Bronchus fibroblast of lung (primary cell): ENCODE measurements at places on chromosomes 7 and 10. TPM values are rescaled to one million over a fixed set of nuclear protein-coding genes. Genes with fewer than 3 reads are reported as not detected.

The GSAP gene
- 2.0 and 2.2 TPM in 2 replicates for total RNA-seq

The DLX5 gene
- total RNA-seq, result not detected in 2 replicates

The C10orf95 gene
- total RNA-seq, result 0.15 and 0.17 TPM in 2 replicates

The BTBD16 gene
- total RNA-seq, result not detected in 2 replicates

The ANKRD7 gene
- 0.67 and 0.89 TPM in 2 replicates for total RNA-seq

The UFSP1 gene
- total RNA-seq, result 3.2 and 6.7 TPM in 2 replicates

The CLRN3 gene
- total RNA-seq, result not detected in 2 replicates

The CTAGE4 gene
- 0.59 and 1.0 TPM in 2 replicates for total RNA-seq

The COL17A1 gene
- total RNA-seq, result under 0.01 and 0.15 TPM in 2 replicates

The CC2D2B gene
- total RNA-seq, result not detected in 2 replicates

The FXYD4 gene
- total RNA-seq, result not detected in 2 replicates

The SOSTDC1 gene
- 0.15 and 0.17 TPM in 2 replicates for total RNA-seq

The PILRA gene
- under 0.01 TPM in 1 of 2 replicates, not detected in the other for total RNA-seq

The VWDE gene
- 0.15 and 0.17 TPM in 2 replicates for total RNA-seq

The DLG5 gene
- total RNA-seq, result 21.9 and 22.6 TPM in 2 replicates

The STX1A gene
- total RNA-seq, result 3.0 and 4.3 TPM in 2 replicates

The PKD1L1 gene
- under 0.01 TPM in 2 replicates for total RNA-seq

The SCART1 gene
- 0.15 and 0.34 TPM in 2 replicates for total RNA-seq

The MYOF gene
- total RNA-seq, result 138 and 147 TPM in 2 replicates

The PLXDC2 gene
- 3.9 and 4.9 TPM in 2 replicates for total RNA-seq

The ST8SIA6 gene
- 0.67 and 0.74 TPM in 2 replicates for total RNA-seq

The FOXP2 gene
- 1.8 and 1.9 TPM in 2 replicates for total RNA-seq

The MYO3A gene
- not detected in 2 replicates for total RNA-seq

The NKX1-2 gene
- not detected in 2 replicates for total RNA-seq

The TACR2 gene
- total RNA-seq, result under 0.01 TPM in 1 of 2 replicates, not detected in the other

The SPDYE1 gene
- not detected in 2 replicates for total RNA-seq

The PDIA4 gene
- 216 and 231 TPM in 2 replicates for total RNA-seq

The TMEM130 gene
- total RNA-seq, result 0.15 and 0.17 TPM in 2 replicates

The GBX1 gene
- not detected in 2 replicates for total RNA-seq
